ENCODE measurements at places on chromosomes 4 and X.

DNA sequence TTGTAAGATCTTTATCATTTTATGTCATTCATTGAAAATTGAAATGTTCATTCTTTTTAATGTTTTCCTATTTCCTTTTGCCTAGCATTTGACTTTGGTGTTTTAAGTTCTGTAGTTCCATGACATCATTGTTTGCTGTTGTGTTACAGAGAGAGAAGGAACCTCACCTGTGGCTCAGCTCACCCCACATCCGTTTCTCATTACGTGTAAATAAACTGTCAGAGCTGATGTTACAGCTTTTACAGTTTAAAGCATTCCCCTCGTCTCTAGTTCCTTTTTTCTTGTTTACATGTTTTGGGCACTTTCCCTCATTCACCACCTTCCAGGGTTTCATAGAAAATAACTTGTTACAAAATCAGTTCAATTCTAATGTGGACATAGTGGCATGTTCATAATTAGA lies 137.2 kb downstream of the FNIP2 start:
- DNase-seq = no peak

- DNase-seq = no peak
Observed at GRCh38 chr4:121706595-121707021, 9.8 kb upstream of the ANXA5 start.

DNA sequence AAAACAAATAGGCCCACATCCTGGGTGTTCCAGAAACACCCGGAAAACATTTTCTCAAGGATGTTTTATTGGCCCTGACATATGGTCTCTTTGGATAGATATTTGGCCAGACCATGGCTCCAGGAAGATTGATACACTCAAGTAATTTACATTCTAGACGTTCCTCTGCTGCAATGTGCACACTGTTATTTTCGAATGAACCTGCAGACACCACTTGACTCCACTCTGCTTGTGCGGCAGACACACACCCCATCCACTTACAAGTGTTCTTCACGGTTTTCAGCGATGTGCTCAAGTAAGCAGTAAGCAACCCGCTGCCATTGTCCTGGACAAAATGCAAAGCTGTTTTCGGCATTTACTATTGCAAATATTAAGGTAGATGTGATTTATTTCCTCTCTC lies 12.0 kb upstream of the GPM6A start:
- DNase-seq = no peak

DNA sequence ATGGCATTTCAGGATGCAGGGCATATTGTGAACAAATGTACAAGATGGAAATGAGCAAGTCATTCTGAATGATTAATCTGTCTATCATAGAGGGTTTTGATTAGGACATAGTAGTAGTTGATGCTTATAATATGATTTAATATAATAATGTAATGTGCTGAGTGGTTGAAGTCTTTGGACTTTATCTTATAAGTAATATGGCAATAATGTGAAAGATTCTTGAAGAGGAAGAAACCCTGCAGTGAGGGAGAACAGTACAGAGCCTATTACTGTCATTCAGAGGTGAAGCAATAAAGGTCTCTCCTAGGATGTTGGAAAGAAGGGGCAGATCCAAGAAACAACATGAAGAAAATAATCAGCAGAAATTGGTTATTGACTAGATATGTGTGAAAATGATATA lies 16.6 kb downstream of the NFKB1 start:
- no peak for DNase-seq

- DNase-seq = no peak
Observed at GRCh38 chrX:8815460-8816065, 14.4 kb upstream of the FAM9A start.

DNA sequence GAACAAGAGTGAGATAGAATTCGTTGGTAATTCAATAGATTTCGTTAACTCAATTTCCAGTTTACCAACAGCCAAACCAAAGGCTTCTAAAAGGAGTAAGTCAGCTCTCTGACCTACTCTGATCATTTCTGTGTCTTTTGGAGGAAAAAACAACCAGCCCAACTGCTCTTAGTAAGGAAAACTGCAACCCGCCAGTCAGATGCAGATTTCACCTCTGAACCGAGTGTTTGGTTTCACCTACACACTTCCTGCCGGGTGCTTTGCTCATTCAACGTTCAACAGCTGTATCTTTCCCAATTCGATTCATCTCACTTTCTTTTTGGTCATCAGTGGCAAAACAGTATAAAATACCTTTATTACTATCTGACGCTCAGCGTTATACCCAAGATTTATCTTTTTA lies 24.5 kb downstream of the TMSB4X start:
- DNase-seq = no peak

DNA sequence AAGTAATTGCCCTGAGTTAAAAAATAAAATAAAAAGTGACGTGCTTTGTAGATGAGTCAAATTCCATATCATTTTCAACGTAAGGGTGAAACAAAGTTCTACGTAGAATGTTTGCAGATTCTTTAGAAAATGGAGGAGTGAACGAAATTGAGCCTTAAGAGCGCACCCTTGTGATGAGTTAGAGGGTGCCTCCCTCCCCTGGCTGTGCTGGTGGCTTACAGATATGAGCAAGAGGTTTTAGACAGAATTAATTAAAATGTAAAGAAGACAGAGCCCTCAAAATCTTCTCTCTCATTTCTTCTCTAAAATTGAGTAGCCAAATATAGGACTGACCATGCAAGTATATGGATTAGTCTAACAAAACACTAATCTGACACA lies 30.2 kb upstream of the LGI2 start:
- no peak for DNase-seq

DNA sequence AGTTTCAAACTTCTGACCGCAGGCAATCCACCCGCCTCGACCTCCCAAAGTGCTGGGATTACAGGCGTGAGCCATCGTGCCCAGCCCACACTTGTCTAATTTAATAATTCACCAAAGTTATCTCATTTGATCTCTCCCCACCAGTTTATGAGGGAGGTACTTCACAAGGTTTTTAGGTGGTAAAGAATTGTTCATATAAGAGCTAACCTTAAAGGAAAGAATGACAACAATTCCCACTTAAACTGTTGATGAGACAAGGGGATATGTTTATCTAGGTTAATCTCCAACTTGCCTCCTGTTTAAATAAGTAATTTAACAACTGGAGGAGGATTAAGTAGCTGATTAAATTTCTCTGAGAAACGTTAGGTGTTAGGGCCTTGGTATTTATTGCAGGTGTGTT lies 117.6 kb upstream of the CBLL2 start:
- no peak for DNase-seq

GRCh38 chr4:77802402-77802801 lies 16.8 kb downstream of the CNOT6L start:
- no peak for DNase-seq

GRCh38 chr4:149056615-149057014 lies 614.4 kb upstream of the NR3C2 start:
- DNase-seq = no peak

- no peak for DNase-seq
Observed at GRCh38 chr4:145277011-145277410, 96.6 kb upstream of the OTUD4 start.

DNA sequence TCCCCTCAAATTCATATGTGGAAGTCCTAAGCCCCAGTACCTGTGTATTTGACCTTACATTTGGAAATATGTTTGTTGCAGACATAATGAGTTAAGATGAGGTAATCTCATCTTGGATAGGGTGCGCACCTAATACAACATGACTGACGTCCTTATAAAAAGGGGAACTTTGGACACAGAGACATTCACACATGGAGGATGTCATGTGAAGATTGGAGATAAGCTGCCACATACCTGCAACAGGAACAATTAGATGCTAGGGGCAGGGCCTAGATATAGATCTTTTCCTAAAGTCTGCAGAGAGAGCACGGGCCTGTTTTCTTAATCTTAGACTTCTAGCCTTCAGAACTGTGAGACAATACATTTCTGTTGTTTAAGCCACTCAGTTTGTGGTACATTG lies 162.5 kb downstream of the IL1RAPL2 start:
- no peak for DNase-seq

GRCh38 chr4:92303621-92304027 lies at the start of gene GRID2:
TSS of gene GRID2 (plus strand) at chr4:92303966.
- DNase-seq = no peak

DNA sequence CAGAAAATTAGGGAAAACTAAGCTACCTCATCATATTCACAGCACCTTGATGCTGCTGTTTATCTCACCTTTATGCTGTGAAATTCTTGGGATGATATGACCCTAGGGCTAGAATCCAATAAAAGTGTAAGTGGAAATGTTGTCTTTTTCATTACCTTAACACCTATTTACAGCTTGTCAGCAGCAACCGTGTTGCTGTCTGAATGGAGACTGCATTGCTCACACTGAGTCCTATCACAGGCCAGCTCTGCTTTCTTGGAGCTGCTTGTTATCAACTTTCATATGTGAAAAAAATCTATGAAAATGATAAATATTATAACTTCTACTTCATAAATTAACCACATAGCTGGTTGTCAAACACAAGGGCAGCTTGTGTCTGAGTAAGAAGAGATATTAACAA lies 789.5 kb downstream of the TECRL start:
- no peak for DNase-seq

- no peak for DNase-seq
Observed at GRCh38 chr4:1728061-1728980, 7.0 kb downstream of the TACC3 start.

- no peak for DNase-seq
Observed at GRCh38 chrX:47171996-47172395, 21.6 kb upstream of the UBA1 start.

- DNase-seq = no peak
Observed at GRCh38 chrX:111444881-111445280, 32.9 kb upstream of the DCX start.

- peak; percentile 42 for DNase-seq
Observed at GRCh38 chr4:113901994-113902787, 77.3 kb downstream of the ARSJ start.

Data from stimulated activated CD4-positive, alpha-beta T cell treated with anti-CD3 and anti-CD28 coated beads, Interleukin-15, amount 100 ng/mL, for 1 hour (primary cell).